Stimulated activated CD8-positive, alpha-beta memory T cell treated with anti-CD3 and anti-CD28 coated beads, Interleukin-12 subunit alpha, Interleukin-12 subunit beta, amount 100 ng/mL, for 4 hours (primary cell): ENCODE measurements at places on chromosomes 6 and 20.

DNA sequence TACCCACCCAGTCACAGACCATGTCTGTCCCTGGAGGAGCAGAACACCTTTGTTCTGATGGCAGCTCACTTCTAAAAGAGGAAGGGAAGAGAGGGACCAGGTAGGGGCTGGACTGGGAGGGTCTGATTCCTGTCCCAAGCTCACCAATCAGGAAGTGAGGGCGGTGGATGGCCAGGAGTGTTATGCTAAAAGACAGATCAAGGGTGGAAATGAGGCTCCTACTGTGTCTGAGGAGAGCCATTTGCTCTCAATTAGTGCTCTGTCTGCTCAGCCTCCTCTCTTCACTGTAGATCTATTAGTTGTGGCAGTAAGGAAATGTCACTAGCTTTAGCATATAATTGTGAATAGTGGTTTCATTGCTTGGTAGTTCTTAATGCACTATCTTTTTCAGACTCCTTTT is 72.5 kb downstream of the ARMC2 start:
- no peak for DNase-seq

DNA sequence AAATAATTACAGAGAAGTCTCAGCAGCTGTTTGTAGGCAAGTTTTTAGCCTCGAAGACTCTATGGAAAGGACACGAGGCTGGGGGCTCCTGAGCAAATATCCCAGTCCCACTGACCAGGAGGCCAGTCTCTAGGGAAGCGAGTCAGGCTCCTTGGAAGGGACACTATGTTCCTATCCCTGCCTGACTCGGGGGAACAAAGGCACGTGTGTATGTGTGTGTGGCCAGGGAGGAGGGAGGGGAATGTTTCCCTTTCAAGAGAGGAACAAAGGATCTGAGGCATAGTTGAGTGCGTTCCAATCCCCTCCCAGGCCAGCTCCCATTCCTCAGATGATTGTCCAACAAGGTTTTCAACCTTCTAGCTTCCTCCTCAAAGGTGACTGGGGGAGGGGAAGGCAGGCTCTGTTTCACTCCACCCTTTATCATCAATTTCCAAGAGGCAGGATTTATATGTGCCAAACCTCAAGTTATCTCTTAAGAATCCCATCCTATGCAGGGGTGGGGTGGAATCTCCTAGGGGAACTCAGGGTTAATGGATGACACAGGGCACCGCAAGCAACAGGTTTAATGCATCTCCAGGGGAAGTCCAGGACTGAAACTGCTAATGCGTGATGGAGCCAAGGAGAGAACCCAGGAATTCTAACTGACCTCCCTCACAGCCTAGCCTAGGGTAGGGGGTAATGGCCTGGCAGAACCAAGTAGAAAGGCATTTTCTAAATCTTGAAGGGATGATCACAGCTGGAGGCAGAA is 9.9 kb downstream of the BCL2L1 start:
- no peak for DNase-seq

DNA sequence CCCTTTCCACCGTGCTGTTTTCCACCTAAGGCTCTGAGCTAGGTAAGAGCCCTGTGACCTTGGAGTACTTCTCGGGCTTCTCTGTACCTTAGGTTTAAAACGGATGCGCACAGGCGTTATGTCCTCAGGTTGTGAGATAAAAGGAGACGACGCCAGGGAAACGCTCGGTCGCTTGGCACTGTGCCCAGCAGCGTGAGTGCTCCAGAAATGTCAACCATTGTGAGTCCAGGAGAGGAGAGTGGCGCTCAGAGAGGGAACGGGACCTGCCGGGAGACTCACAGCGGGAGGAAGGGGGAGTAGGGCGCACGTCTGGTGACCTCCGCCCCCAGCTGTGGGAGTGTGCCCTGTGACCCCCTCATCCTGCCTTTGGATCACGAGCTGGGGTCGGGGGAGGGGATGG is 33.8 kb upstream of the SCRT2 start:
- DNase-seq: no peak

GRCh38 chr6:19317431-19317986 is 519.7 kb upstream of the ID4 start:
- DNase-seq: no peak

DNA sequence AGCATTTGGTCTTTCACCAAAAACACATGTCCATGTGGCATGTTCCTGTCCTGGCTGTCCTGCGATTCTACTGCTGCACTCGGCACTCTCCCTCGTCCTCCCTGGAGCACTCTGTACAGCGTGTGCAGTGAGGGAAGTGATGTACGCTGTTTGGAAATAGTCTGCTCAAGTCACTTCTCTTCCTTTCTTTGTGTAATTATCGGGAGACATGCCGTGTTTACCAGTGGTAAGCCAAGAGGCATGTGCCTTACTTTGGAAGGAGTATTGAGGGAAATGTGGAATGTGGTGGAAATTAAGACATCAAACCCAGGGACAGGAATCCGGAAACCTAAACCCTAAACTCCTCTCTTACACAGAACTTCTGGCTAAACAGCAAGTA is 268.5 kb upstream of the FOXQ1 start:
- no peak for DNase-seq

- no peak for DNase-seq
Observed at GRCh38 chr20:16714751-16715150, 15.1 kb upstream of the SNRPB2 start.

DNA sequence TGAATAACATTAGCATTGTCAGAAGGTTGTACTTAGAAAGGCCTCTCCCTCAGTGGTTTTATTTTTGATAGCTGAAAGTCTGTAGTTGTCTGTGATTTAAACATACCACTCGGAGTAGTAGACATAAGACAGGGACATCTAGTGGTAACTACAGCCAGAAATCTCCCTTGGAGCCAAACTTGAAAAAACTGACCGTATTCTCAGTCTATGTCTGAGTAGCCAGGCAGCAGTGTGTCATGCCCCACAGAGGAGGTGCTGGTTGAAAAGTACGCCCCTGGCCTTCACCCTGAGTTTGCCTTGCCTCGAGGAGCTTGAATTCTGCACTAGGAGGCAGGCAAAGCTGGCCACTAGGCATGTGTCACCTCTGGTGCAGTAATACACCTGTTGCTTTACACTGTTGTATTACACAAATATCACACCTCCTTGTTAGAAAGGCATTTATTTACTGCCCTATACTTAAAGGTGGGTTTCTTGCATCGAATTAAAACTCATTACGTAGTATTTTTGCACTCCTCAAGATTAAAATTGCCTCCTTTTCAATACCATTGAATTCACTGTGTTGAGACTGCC is 20.8 kb downstream of the ZBTB2 start:
- DNase-seq: no peak

- DNase-seq: no peak
Observed at GRCh38 chr6:42257063-42257462, 39.4 kb upstream of the MRPS10 start.

DNA sequence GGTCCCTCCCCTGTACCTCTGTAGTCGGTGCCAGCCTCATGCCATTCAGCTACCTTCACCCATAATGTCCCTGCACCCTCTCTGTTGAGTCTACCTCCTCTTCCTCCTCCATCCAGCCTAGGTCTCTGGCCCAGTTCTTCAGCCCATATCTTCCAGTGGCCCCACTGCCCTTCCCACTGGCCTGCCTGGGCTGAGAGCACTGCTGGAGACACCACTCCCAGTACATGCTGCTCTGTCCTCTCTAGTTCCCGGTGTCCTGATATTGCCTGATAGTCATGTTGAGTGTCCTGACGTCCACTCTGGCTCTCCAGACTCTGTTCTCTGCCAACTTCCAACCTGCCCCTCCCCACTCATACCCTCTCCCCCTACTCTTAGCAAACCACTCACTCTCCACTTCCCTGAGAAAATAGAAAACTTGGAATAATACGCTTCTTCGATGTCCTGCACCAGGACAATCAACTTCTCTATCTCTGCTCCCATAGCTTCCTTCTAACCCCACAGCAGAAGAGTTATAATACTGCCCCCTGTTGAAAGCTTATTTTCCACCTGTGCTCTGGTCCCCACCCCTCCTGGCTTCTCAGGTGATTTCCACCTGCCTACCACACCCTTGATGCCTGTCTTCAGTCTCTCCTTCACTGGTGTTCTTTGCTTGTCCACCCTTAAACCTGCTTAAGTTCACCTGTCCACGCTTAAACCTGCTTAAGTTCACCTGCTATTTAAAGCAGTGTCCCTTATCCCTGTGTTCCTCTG is 19.8 kb downstream of the SLC22A3 start:
- DNase-seq: no peak

DNA sequence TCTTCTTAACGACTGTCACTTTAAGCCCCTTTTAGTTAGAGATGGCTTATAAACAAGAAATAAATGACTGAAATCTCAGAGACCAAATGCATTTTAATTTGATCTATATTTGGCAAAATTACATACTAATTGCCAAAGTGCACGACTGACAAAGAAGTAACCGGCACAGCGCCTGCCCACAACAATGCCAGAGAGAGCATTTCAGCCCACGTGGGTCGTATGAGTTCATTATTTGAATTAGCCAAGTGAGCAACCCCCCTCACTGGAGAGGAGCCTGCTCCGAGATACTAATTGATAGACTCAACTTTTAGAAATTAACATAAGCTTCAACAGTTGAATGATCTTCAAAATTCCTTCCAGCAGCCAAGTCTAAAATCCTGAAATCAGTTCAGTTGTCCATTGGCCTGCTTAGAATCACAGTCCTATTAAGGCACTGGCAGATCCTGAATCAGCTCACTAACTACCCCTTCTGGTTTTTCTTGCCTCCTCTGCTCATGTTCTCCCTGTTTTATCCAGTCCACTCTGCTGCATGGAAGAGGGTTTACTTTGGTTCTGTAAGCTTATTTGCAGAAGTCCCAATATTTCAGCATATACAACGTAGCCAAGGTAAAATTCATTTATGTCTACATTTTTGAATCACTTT is 519.1 kb upstream of the AGPAT4 start:
- DNase-seq: no peak

GRCh38 chr6:33577106-33577535 is 3.0 kb downstream of the BAK1 start:
- no peak for DNase-seq

GRCh38 chr20:50575865-50576720 is 65.9 kb downstream of the PTPN1 start:
- peak; percentile 30 for DNase-seq
